ENCODE measurements at places on chromosomes 12 and 14.

DNA sequence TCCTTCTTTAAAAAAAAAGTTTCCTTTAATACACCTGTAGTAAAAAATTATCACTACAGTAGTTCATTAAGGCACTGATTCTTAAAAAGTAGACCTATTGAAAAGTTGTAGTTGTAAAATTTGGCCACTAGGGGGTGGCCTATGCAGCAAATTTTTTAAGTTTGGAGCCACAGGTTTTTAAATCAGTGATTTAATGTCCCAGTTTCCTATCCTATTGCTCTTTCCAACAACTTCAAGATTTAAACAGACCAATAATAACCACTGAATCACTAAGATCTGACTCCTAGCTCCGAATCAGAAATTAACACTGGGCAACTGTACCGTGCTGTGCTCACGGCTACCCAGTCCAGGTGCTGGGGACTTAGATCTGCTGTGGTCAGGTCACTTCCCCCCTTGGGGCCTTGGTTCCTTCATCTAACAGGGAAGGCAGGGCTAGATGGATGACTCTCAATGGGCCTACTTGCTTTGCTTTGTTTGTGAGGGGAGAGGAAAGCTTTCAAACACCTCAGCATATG is 279.3 kb downstream of the MED13L start:
- peak; percentile 60 for DNase-seq

DNA sequence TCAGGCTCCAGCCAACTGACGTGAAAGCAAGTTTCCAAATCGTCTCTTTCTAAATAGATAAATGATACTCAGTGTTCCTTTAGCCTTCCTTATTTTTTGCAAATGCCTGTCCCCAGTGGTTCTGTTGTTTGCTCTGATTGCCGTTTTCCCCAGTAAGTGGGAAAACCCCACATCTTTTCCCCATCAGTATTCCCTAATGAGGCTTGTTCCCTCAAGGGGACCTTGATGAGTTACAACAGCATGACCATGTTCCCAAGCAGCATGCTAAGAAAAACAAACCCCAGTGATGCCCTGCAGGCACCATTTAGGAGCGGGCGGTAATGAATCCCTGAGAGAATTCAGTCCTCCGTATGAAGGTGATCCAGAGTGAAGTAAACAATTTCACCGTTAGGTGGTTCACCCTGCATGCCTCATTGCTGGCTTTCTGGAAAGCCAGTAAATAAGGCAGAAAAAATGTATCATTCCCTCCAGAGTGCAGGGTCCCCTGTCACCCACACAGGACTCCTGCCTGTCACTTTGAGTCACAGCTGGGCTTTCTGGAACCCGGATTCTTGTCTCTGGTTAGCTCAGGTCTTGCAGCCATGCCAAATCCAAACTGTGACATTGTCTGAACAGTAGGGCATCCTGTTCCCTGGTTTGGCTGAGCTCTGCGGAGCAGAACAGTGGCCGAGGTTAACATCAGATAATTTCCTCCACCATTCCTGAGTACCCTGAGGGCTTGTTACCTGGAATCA is 222.6 kb downstream of the RGS6 start:
- no peak for DNase-seq

DNA sequence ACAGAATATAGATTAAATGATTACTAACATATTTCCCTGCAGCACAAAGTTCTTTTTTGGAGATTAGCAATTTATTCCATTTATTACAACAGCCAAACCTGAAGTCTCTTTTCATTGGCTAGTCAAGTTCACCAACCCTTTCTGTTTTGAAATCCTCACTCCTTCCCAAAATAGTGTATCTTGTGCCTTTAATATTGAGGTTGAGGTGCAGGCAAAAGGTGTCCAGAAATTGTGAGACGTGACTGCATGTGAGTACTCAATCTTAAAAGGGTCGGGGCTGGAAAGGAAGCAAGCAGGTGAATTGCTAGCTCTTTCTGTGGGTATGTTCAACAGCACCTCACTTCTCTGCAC is 11.1 kb upstream of the FOXN3 start:
- DNase-seq, result no peak

- no peak for DNase-seq
Observed at GRCh38 chr12:126107659-126108058, 1042.4 kb downstream of the AACS start.

DNA sequence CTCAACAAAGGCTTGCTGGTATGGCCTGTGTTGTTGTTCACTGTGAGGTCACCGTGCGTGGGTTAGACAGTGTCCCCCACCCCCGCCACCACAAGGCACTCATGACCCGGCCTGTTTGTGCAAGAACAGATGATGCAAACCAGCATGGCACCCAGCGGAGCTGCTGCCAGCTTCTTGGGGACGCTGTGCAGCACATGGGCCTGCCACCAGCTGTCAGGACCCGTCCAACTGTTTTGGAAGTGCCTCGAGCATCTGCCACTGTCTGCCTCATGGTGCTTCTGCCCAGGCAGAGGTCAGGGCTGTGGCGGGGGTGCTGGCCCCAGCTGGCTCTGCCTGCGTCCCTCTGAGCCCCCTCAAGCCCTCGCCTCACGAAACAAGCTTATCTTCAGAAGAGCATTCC is 1.5 kb downstream of the ASB2 start:
- DNase-seq, result peak; percentile 29

DNA sequence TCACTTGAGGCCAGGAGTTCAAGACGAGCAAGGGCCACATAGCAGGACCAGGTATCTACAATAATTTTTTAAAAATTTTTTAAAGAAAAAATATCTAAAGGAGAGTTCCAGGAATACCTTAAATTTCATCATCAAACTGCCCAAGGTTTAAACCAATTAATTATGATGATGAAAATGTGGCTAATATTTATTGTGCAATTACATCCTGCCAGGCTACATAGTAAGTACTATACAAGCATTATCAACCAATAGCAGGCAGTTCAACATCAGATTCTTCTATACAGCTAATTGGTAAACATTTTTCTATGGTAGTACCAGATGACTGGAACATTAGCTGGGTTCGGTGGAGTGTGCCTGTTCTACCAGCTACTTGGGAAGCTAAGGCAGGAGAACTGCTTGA is 24.4 kb downstream of the DENND5B start:
- no peak for DNase-seq

DNA sequence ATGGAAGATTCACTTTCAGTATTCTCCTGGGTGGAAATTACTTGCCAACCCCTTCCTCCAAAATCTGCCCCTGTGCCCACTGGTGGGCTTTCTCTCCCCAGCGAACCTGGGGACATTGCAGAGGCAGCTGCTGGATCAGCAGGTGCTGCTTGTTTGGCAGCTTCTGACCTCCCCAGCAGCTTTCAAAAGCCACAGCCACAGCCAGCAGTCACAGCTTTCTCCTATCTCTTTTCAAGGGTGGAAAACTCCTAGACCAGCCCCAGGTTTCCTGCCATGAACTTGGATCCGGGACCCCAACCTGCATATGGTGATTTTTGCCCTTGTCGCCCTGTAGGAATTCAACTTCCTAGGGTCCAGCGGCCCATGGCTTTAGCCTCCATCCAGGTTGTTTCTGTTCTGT is 330.8 kb downstream of the ADAMTS20 start:
- DNase-seq, result peak; percentile 37

GRCh38 chr12:114166362-114166761 is 200.2 kb upstream of the RBM19 start:
- peak; percentile 46 for DNase-seq

DNA sequence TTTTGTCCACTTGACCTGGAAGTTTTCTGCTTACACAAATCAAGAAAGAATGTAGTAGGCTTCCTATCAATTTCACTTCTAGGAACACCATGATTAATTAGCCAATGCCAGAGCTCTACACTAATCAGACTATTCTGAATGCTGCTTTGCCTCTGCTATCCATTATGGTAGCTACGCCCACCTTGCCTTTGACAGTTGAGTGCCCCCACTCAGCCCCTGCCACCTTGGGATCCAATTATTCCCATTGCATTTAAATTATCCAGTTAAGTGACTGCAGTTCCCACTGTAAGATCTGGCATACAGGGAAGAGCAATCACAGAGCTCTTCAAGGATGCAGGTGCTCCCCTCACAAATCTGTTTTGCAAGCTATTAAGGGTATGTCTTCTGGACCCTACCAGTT is 47.5 kb downstream of the FIGNL2 start:
- DNase-seq, result no peak

- DNase-seq, result peak; percentile 17
Observed at GRCh38 chr12:7289743-7290142, 14.1 kb upstream of the ACSM4 start.

- DNase-seq, result peak; percentile 71
Observed at GRCh38 chr12:109613649-109614455, 40.3 kb downstream of the MVK start.

- DNase-seq, result peak; percentile 83
Observed at GRCh38 chr12:111034886-111035577, 114.7 kb upstream of the MYL2 start.

GRCh38 chr14:72419226-72419775 is 474.6 kb downstream of the DPF3 start:
- no peak for DNase-seq

- peak; percentile 67 for DNase-seq
Observed at GRCh38 chr12:97960741-97961608, 498.4 kb downstream of the RMST start.

DNA sequence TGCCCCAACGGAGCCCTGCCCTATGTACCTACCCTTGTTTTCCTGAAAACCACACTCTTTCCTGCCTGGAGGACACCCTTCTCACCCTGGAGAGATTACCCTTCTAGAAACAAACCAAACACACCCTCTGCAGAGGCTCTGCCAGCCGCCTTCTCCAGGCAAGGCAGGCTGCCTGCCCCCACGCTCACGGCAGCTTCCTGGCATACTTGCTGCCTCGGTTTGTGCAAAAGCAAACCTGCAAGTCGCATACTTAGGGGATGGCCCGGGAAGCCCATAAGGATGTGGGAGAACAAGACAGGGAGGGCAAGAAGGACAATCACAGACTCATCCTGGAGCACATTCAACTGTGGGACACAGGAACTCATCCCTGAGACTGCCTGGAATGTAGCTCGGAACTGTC is 154.0 kb upstream of the DIO3 start:
- no peak for DNase-seq

- DNase-seq, result no peak
Observed at GRCh38 chr14:23460960-23461359, 8.5 kb upstream of the NGDN start.

DNA sequence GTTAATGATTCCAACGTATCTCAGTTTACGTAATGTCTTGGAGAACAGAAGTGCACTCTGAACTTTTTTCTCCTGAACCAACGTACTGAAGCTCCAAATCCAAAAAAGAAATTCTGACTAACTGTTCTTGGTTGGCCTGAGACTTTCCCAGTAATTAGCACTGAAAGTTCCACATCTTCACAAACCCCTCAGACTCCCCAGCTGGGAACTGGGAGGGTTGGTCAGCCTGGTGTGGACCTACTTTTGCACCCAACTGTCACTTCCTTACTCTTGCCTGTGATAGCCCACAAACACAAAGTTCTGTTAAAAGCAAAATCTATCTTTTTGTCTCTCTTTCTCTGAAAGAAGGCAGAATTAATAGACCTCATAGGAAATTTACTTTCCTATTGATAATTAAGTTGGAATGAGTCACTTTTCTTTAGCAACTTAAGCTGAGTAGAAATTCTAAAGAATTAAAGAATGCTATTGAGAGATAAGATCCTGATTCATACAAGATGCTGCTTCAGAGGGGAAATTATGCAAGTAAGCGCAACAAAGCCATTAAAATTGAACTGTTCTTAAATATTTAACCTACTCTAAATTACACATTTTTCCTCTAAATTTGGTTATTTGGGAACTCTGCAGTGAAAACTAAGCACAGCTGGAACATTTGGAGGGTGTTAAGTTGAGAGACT is 155.0 kb downstream of the EPS8 start:
- DNase-seq, result no peak

DNA sequence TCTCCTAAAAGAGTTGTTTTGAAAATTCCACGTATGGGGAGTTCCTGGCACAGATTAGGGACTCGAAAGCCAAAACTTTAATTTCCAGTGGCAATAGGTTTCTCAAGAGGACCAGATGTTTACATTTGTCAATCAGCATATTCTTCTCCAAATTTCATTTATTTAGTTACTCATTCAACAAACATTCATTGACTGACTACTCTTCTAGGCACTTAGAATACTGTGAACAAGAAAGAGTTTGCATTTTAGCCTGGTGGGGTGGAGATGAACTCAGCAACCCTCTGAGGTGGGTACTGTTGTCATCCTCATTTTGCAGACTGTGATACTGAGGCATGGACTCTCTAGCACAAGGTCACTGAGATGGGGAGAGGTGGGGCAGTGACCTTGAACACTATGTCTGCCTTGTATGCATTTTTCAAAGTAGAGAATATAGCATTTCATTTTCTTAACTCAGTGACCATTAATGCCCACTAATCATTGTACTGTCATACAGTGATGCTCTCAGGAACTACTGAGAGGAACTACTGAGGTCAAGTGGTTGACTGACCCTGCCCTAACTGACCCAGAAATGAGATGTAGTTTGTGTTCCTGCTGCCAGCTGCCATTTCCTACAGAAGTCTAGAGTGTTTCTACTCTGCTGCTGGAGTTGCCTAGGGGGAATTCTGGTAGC is 2.2 kb downstream of the L3HYPDH start:
- no peak for DNase-seq

GRCh38 chr12:19963972-19964371 is 404.4 kb upstream of the PDE3A start:
- DNase-seq, result no peak

GRCh38 chr14:34931206-34931605 is 51.6 kb upstream of the SRP54 start:
- DNase-seq, result no peak

- DNase-seq, result no peak
Observed at GRCh38 chr12:108043286-108043685, 85.8 kb upstream of the WSCD2 start.

DNA sequence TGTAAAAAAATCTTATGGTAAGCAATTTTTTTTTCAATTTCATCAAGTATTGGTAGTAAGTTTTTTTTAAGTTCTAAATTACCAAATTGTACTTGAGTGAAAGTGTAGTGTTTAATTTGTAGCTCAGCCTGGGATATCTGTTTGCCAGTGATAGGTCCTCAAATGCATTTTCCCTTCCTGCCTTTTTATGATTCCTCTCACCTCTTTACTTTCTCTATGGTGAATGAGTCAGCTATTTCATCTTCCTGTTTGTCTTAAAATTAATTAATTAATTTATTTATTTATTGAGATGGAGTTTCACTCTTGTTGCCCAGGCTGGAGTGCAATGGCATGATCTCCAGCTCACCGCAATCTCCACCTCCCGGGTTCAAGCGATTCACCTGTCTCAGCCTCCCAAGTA is 10.6 kb downstream of the SRP54 start:
- DNase-seq, result no peak

GRCh38 chr12:6734506-6735387 is 10.9 kb downstream of the COPS7A start:
- no peak for DNase-seq
